ENCODE measurements at places on chromosomes 4 and X.

GRCh38 chr4:42627885-42628646, 28.8 kb downstream of the ATP8A1 start:
- DNase-seq: no peak

GRCh38 chr4:36133658-36134057, 110.7 kb downstream of the ARAP2 start:
- no peak for DNase-seq

GRCh38 chrX:19630228-19630627, 114.9 kb upstream of the MAP3K15 start:
- no peak for DNase-seq

DNA sequence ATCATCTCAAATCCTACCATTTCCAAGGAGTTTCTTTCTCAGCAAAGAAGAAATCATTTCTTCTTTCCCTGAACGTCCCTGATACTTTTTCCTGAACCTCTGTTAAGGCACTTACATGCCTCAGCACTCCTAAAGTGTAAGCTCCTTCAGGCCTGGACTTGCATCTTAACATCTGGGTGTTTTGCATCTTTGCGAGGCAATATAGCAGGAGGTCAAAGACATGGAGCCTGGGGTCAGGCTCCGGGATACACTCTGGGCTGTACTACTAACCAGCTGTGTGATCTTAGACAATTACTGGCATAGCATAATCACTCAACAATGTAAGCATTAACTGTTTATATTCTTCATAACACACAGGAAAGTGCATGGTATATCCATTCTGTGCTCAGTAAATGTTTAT, 275.5 kb upstream of the BOD1L1 start:
- no peak for DNase-seq

- DNase-seq: peak; percentile 43
These were observed 2.5 kb downstream of the CACNA1F start for GRCh38 chrX:49230500-49231232.

GRCh38 chr4:74018771-74019170, 19.7 kb downstream of the CXCL3 start:
- DNase-seq: no peak

- no peak for DNase-seq
These were observed 96.2 kb upstream of the APOOL start for GRCh38 chrX:84907324-84907968.

DNA sequence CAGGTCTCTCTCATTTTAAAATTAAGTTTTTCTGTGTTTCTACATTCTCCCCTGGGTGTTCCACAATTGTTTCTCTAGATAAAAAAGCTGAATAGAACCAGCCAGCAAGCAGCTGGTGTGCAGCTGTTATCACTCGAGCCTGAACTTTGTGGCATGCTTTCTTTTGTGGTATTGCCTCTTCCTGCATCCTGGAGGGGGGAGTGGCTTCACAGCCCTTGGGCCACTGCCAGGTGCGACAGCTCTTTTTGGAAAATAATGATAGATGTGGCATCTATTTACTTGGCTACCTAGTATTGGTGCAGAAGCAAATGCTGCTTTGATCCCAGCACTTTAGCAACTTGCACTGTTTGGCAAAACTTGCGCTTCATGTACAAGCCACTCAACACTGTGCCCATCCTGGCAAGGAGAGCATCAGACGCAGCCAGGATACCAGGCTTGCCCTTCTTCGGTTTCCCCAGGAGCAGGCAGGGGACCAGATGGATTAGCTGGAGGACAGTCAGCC, 69.4 kb downstream of the HMGB2 start:
- peak; percentile 21 for DNase-seq

DNA sequence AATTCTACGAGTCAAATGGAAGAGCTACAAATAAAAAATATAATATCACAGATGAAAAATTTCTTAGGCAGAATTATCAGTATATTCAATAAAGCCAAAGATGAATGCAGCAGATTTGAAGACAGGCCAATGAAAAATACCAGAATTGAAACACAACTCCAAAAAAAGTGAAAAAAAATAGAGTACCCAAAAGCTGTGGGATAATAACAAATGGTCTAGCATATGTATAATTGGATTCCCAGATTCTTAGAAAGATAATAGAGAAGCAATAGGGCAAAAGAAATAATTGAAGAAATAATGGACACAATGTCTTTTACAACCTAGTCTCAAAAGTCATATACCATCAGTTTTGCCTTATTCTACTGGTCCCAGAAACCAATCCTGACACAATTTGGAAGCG, 4.4 kb downstream of the ANAPC10 start:
- DNase-seq: no peak

- DNase-seq: no peak
These were observed 276.3 kb downstream of the STPG2 start for GRCh38 chr4:97866821-97867556.

- DNase-seq: no peak
These were observed 1.1 kb downstream of the PCSK1N start for GRCh38 chrX:48834383-48834709.

GRCh38 chrX:155105919-155106318, 34.6 kb downstream of the BRCC3 start:
- no peak for DNase-seq

DNA sequence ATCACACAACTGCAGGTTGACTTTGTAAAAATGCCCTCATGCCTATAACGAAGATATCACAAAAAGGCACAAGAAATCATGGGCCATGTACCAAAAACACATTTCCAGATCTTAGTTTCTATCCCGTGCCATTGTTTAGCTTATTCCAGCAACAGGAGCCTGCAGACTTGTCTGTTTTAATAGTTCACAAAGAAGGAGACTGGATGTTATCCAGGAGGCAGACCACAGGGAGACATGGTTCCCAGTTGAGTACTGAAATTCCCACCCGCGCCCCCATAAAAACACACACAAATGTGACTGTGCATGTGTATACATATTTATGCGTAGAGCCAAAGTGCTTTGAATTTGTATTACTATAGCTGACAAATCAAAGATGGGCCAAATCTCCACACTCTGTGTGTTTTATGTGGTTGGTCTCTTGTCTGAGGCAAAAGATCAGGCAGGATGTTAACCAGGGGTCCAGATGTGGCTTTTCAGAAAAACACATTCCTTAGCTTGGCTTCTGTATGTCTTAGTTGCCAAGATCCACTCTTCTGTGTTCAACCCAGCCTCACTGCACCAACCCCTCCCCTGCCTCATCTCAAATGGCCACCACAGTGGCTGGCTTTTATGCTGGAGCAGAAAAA, 469.2 kb upstream of the DIPK2B start:
- DNase-seq: no peak

DNA sequence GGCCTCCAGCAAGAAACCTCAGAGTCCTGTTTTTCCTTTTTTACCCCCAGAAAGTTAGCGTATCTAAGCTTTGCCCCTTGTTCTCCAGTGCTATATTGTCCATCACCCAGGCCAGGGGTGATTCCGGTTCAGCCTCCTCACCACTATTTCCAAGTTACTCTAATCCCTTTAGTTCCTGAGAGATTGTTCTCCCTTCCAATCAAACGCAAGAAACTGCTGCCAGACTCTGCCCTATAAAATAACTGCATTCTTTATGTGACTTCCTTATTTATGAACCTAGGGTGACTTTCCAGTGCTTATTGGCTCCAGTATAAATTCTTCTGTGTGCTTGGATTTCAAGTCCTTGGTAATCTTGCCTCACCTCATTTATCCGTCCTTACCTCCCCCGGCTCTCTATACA, 65.7 kb downstream of the CLCN5 start:
- DNase-seq: no peak

DNA sequence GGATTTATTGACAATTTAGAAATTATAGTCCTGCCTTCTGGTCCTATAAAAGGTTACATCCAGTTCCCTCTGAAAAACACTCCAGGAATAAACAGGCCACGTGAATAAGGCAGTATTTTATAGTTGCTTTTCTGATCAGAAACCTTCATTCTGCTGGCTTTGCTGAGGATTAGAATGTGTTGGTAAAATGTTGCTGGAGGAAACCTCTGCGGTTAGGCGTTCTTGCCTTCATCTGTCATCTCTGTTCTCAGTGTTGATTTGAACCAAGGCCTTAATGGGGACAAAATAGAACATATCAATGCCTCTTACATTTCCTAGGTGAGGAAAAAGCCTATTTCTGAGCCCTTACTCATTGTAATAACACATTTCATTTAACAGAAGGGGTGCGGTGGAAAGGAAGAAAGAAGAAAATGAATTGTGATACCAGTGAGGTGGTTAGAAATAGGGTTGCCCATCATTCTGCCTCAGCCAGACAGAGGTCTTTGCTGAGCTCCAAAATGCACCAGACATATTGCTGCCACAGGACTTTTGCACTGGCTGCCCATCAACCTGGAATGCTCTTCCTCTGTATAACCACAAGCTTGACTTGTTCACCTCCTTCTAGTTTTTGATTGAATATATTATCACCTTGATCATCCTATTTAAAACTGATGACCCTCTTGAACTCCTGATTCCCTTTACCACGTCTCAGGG, 18.0 kb upstream of the SPARCL1 start:
- DNase-seq: no peak

GRCh38 chr4:575281-576141, 584 bp downstream of the TMEM271 start:
- DNase-seq: no peak

GRCh38 chrX:13774696-13775095, 40.1 kb downstream of the OFD1 start:
- DNase-seq: no peak

GRCh38 chr4:8882239-8882638, 10.6 kb upstream of the HMX1 start:
- DNase-seq: no peak

DNA sequence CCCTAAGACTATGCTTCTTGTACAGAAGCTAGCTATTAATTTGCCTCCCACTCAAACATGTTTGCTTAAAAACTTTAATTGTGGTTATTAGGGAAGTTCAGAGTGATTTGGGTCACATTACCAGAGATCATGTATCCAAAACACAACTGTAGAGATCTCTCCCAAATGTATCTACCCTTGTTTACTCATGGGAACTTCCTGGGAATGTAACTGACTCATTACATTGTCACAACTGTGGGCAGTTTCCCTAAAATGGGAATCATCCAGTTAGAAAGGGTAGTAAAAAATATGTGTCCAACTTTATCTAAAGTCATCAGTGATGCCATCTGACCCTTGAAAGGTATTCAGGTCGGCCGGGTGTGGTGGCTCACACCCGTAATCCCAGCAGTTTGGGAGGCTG, 40.3 kb upstream of the GLRA3 start:
- DNase-seq: no peak

DNA sequence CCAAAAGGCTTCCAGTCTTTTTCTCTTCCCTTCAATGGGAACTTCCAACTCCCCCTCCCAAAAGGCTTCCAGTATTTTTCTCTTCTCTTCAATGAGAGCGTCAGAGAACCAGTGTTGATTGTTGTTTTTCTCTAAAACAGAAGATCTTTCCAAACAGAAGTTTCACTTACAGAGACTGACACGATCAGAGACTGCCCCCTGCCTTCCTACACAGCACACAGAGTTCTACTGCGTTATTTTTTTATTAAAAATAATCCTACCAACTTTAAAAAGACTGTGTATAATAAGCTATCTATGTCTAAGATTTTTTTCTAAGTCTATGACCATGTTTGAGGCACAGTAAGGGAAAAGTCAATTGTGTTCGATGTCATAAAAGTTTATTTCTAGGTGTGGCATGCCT, 3.5 kb upstream of the HTR2C start:
- no peak for DNase-seq

DNA sequence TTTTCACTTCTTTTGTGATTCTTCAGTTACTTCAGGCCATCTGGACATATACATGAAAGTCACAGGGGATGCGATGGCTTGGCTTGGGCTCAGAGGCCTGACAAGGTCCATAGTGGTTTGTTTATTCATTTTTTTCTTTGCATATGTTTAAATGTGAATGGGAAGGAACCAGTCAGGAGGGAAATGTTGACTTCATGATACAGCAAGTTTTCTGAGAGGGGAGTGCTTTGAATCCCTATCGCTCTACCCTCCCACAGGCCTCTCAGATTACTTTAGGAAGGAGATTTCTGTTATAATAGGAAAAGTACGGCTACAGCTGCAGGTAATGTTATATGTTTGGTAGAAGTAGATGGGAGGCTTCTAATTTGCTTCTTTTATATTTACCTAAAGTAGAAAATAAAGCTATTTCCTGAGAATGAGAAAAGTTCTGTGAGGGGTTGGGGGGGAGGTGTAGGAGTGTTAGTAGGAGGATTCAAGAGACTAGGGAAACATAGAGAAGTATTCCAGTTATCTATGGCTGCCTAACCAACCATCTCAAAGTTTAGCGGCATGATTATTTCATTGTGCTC, 322.9 kb downstream of the RAPGEF2 start:
- DNase-seq: no peak

GRCh38 chrX:54980334-54980733, 13.7 kb downstream of the PFKFB1 start:
- DNase-seq: no peak

GRCh38 chr4:55884093-55884850, 30.8 kb downstream of the EXOC1 start:
- DNase-seq: no peak

GRCh38 chrX:22652596-22652995, 347.2 kb upstream of the DDX53 start:
- DNase-seq: no peak

- DNase-seq: no peak
These were observed 5.3 kb upstream of the SULT1B1 start for GRCh38 chr4:69765751-69766150.

DNA sequence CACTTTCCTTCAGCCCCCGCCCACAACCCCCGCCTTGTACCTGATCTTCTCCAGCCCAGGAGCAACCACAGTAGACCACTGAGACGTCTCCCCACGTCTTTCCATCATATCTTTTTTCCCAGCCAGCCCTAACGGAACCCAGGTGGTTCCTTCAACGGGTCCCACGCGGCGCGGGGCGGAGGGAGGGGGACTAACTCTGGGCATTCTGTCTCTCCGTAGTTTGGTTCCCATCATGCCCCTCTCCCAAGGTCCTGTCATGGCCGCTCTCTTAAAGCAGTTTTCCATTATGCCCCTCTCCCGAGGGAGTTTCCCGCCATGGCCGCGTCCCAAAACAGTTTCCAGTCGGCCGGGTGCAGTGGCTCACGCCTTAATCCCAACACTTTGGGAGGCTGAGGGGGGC, 21.5 kb upstream of the TBL1X start:
- DNase-seq: no peak

DNA sequence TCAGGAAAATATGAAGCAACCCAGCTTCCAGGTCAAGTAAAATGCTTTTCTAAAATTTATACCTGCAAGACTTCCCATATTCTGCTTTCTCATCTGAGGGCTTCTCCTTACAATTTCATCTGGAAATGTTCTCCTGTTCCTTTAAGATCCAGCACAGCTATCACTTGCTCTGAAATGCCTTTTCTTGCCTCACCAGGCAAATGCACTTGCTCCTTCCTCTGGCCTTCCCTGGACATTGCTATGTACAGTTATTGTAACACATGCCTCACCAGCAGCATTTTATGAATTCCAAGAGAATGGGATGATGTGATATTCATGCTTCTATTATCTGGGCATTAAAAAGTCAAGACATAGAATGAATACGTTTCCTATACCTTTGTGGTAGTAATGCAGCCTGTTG, 842.1 kb upstream of the INTU start:
- no peak for DNase-seq

All from activated effector memory CD4-positive, alpha-beta T cell treated with Interleukin-2 at 50 U/mL for 16 hours (primary cell).